ENCODE measurements at places on chromosomes 16 and 17. TPM values are rescaled to one million over a fixed set of nuclear protein-coding genes. Genes with fewer than 3 reads are reported as not detected.

DNA sequence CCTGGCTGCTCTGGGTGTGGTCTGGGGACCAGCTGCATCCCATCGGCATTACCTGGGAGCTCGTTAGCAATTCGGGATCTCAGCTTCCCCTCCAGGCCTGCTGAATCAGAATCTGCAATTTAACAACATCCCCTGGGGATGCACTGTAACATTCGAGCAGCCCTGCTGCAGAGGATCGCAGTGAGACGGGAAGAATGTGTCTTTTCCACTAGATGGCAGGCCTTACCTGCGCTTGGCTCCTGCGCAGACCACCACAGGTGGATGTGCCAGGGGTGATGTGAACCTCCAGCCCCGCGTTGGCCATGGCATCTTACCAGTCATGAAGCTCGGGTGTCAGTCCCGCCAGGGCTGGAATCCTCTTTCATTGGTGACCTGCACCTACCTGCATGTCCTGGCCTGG lies 209.9 kb downstream of the PRKCB start:
- no peak for DNase-seq

DNA sequence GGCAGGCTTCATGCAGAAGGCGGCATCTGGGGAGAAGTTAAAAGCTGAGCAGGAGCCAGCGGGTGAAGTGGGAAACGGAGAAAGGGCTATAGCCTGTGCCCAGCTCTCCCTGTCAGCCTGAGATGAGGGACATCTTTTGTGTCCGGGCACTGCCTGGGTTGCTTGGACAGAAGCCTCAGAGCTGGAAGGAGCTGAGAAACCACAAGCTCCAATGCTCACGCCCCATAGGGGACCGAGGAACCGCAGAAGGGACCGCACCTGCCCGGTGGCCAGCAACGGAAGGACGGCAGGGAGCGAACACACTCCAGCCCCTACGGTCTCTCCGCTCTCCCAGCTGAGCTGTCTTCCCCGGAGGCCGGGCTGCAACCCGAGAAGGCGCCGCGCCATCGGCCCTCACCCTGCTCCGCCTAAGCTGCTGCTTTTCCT lies 175.8 kb downstream of the NPIPB11 start:
- no peak for DNase-seq

The ASPHD1 gene
- polyA plus RNA-seq: 0.34 TPM

DNA sequence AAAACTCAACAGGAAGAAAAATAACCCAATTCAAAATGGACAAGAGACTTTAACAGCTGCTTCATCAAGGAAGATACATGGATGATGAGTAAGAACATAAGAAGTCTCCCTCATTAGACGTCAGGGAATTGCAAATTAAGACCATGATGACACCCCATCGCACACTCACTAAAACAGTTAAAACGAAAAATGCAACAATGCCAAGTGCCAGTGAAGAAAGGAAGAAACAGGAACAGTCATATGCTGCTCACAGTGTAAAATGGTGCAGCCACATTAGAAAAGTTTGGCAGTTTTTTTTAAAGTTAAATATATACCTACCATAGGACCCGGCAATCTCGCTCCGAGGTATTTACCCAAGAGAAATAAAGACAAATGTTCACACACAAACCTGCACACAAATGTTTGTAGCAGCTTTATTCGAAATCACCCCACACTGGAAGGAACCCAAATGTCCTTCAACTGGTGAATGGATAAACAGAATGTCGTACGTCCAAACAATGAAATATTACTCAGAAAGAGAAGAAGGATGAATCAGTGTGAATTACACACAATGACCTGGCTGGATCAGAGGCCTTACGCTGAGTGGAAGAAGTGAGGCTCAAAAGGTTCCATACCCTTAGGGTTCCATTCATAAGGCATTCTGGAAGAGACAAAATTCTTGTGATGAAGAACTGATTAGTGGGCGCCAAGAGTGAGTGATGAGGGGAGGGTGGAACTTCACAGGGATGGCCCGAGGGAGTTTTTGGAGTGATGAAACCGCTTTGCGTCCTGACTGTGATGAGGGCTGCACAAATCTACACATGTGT lies 110.3 kb downstream of the C16orf95 start:
- DNase-seq: no peak

DNA sequence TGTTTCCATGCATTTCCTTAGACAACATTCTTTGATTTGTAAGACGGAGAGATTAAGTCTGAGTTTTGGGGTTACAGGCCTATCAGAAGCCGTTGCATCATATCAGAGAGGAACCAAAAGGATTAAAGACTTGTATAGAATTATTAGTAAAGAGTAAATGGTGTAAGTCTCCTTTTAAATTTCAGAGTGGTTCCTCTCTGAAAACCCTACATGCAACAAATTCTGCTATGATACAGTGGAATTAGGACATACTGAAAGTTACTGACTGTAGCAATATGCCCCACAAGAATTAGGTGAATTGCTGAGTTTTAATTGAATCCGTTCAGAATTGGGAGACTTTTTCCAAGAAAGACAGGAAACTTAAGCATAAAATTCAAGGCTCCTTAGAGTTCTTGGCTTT lies 221.6 kb downstream of the FTO start:
- no peak for DNase-seq

DNA sequence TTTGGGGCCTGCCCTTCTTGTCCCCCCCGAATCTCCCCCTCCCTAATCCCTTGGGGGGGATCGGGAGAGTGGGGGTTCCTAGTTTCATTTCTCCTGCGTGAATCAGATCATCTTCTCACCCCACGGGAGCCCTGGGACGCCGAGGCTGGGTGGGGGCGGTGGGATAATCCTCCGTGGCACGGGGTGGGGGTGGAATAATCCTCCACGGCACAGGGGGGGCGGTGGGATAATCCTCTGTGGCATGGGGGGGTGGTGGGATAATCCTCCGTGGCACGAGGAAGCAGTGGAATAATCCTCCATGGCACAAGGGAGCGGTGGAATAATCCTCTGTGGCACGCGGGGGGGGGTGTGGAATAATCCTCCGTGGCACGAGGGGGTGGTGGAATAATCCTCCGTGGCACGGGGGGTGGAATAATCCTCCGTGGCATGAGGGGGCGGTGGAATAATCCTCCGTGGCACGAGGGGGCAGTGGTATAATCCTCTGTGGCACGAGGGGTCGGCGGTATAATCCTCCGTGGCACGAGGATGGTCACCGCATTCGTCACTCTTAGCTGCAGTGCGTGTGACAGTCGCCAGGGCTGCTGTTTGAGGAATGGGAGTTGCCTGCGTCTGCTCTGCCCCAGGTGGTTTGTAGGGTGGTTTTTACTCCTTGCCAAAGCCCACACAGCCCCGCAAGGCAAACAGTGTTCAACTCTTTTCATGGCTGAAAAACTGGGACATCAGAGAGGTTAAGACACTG lies 156.9 kb downstream of the LAT start:
- DNase-seq: no peak

- no peak for DNase-seq
These were observed 13.9 kb downstream of the SOCS3 start for GRCh38 chr17:78345791-78346494.

The CCDC200 gene
- 15.8 TPM for polyA plus RNA-seq

DNA sequence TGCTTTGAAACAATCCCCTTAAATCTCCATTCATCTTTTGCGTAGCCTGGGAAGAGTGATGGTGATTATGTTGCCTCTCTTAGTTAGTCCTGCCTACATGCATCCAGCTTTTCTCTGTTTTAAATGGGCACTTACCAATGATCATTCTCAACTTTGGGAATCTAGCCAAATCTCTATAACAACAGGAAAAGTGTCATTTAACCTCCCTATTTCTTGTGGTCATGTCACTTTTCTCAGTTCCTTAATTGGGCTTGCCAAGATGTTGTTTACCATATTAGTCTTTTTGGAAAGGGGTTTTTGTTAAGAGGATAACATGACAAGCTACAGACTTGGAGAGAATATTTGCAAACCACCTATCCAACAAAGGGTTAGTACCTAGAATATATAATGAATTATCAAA lies 15.6 kb upstream of the CLEC10A start:
- DNase-seq: no peak

The ZNF652 gene
- polyA plus RNA-seq: 30.5 TPM

The FBXL16 gene
- 0.85 TPM for polyA plus RNA-seq

GRCh38 chr16:25893332-25893731 lies 201.6 kb downstream of the HS3ST4 start:
- DNase-seq: no peak

The TUBD1 gene
- polyA plus RNA-seq: 18.4 TPM

The CIITA gene
- 6.2 TPM for polyA plus RNA-seq

DNA sequence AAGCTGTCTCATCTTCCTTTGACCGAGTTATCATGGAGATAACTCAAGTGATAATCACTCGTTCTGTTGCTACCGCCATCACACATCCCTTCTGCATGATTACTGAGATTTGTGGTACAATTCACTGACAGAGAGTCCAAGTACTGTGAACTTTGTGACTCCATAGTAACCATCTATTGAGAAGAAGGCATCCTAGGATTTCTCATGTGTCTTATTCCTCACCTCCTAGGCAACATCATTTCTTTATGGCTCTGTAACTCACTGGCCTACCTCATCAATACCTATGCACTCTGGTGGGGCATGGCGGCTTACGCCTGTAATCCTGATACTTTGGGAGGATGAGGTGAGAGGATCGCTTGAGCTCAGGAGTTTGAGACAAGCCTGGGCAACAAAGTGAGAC lies 19.4 kb downstream of the DRC7 start:
- DNase-seq: no peak

- DNase-seq: no peak
These were observed 10.4 kb downstream of the CMIP start for GRCh38 chr16:81455006-81455405.

GRCh38 chr17:59257101-59257500 lies 36.8 kb downstream of the GDPD1 start:
- DNase-seq: no peak

The C1QTNF8 gene
- polyA plus RNA-seq: not detected

The TADA2A gene
- 16.6 TPM for polyA plus RNA-seq

The CCNF gene
- 9.9 TPM for polyA plus RNA-seq

- DNase-seq: no peak
These were observed 7.6 kb downstream of the PITPNM3 start for GRCh38 chr17:6548578-6549330.

- no peak for DNase-seq
These were observed 19.4 kb upstream of the NFATC3 start for GRCh38 chr16:68065716-68066305.

DNA sequence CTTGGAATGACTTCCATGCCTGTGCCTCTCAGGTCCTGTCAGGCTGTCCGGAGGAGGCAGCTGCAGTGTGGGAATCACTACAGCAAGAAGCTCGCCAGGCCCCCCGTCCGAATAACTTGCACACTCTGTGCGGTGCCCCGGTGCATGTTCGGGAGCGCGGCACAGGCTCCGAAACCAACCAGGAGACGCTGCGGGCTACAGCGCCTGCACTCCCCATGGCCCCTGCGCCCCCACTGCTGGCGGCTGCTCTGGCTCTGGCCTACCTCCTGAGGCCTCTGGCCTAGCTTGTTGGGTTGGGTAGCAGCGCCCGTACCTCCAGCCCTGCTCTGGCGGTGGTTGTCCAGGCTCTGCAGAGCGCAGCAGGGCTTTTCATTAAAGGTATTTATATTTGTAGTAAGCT lies 1.3 kb downstream of the NRN1L start:
- DNase-seq: no peak

GRCh38 chr17:28151001-28151400 lies 108.5 kb downstream of the NLK start:
- no peak for DNase-seq

The GLTPD2 gene
- 0.90 TPM for polyA plus RNA-seq

DNA sequence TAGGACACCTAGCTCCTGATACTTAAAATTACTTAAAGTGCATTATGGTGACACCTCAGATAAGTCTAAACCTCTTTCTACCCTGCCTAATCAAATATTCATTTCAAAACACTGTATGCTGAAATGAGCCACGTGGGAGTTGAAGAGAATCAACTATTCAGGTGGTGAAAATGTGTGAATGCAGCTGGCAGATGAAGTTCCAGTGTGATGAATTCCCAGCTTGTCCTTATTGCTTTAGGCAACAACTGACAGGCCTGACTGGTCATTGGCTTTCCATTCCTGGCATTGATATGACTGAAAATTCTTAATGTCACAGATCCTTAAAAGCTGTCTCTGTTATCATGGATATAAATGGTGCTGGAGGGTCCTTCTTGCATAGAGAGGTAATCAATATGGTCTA lies 301.9 kb upstream of the TBX2 start:
- DNase-seq: no peak

- DNase-seq: no peak
These were observed 15.5 kb upstream of the SPNS2 start for GRCh38 chr17:4483012-4483840.

The CLEC18C gene
- 46.8 TPM for polyA plus RNA-seq

DNA sequence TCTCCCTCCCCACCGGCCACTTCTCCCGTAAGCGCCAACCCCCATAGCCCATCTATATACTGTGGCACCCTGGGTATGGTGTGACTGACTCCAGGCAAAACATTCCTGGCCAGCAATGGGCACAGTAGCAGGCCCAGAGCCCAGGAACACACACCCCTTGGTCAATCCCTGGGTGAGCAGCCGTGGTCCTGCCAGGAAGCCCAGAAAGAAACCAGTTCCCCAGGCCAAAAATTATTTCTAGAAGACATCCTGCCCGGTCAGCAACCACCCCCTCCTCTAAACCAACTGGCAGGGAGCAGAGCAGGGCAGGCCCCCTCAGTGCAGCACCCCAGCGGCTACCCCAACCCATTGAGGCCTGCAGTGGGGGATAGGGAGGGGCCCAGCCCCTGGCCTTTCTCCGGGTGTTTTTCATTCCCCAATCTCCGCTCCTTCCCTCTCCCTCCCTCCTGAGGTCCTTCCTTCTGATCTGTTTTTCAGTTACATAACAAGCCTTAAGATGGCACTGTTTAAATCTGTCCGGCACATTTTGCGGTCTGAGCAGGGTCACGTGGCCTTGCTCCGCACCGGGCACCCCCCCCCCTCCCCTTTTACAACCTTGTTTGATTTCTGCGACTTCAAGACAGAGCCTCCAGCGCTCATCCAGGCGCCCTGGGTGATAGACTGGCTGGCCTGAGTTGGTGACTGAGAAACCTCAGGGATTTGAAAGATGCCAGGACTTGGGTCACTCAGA lies 2.0 kb downstream of the NPTX1 start:
- no peak for DNase-seq

- no peak for DNase-seq
These were observed 10.5 kb downstream of the VASN start for GRCh38 chr16:4381935-4382794.

DNA sequence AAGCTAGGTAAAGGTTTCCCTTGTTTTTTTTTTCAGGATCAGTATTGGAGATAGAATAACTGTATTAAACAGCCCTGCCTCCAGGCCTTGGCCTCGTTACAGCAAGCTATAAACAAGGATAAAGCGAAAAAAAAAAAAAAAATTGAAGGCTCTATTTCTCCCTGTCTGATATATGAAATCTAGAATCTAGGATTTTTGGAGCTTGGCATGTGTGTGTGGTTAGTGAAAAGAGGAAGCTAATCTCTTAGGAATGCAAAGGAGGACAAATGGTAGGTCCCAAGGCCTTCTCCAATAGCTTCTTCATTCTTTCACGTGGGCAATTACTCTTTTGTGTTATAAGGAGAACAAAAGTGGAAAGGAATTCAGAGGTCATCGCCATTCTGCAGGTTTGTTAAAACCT lies 470.3 kb downstream of the TMEM114 start:
- no peak for DNase-seq

DNA sequence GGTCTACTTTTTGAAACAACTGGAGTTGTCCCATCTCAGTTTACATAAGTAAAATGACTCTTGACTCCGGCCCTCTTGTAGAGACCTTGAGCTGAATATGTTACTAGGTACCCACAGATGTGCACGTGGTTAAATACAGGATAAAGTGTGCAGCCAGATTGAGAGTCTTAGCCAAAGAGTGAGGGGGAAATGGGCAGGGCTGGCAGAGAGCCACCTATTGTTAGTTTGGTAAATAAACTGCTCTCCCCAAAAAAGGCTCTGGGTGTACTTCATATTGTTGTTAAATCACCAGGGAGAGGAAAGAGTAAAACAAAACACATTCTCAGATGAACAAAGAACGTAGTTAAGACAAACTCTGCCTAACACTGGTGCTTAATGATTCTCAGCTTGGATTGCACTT lies 20.3 kb downstream of the G6PC1 start:
- no peak for DNase-seq

Measured in left renal pelvis (tissue), 4 donors.